ENCODE measurements at places on chromosomes 1 and 21.

- DNase-seq, result no peak
Measured at GRCh38 chr1:91876040-91876470, 9.9 kb downstream of the TGFBR3 start.

- no peak for DNase-seq
Measured at GRCh38 chr1:119361205-119361604, 7.4 kb upstream of the HAO2 start.

- DNase-seq, result no peak
Measured at GRCh38 chr1:198540580-198540979, at the start of gene ATP6V1G3. Gene ATP6V1G3 (minus strand): TSS chr1:198540680. CDS start chr1:198540650, 30 bp downstream.

DNA sequence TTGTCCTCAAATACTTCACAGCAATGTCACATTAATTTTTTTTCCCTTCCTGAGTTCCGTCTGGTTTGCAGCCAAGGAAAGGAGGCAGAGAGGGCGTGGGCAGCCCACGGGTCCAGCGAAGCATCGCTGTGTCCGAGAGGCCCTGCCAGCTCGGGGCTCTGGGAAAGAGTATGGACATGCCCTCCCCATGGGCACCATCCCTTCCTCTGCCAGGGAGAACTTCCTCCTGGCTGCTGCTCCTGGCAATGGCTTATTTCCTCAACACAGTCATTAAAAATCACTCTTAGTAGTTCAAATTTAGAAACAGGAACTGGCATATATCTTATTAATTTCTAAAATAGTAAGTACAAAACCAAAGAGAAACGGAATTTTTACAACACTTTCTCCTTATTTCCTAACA, 115.4 kb downstream of the RIPK4 start:
- no peak for DNase-seq

- DNase-seq, result no peak
Measured at GRCh38 chr1:62237361-62237760, 42.7 kb downstream of the L1TD1 start.

DNA sequence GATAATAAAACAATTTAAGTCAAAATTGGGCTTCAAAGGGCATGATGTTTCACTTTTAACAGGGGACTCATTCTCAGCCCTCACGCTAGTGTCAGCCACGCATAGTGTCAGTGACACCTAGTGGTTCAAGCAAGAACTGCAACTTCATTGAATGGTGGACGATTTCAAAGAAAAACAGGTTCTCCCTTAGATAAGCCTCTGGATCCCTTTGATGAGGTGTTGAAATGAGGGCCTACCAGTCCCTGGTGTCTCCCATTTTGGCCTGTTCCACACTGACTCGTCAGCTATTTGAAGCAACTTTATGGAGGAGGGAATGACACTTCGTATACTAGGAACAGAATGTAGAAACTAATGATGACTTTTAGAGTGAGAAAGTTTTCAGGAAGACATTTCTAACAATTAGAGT, 56.2 kb downstream of the FCRL5 start:
- DNase-seq, result peak; percentile 30

DNA sequence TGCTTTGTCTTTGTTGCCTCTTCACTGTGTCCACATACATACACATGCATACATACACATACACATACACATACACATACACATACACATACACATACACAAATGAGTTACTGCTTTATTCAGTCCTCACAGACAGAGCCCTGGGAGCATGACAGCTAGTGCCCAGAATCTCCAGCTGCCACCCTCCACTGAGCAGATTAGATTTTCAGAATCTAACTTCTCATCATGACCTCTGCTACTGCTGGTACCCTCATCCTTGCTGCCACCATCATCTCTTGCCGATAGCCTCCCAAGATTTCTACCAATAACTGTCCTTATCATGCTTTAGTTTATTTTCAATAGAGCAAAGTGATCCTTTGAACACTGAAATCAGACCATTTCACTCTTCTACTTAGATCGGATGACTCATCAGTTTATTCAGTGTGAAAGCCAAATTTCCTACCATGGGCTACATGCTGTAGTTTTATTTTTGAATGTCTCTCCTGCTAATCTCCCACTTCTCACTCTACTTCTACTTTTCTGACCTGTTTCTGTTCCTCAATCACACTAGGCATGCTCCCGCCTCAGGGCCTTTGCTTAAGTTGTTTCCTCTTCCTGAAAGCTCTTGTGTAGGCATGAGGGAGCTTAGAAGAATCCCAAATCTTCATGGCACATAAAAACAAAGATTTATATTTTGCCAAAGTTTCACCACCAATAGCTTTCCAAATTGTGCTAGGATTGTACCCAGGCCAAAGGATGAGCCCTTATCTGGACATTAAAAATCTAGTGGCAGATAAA, 43.0 kb downstream of the ATP6V1G3 start:
- no peak for DNase-seq

- DNase-seq, result no peak
Measured at GRCh38 chr1:119623678-119624077, 24.4 kb downstream of the ZNF697 start.

- DNase-seq, result no peak
Measured at GRCh38 chr1:164648636-164649035, 89.7 kb downstream of the PBX1 start.

GRCh38 chr1:220526294-220526693, 1.6 kb upstream of the MARK1 start:
- no peak for DNase-seq

- no peak for DNase-seq
Measured at GRCh38 chr21:45299026-45299863, 11.6 kb upstream of the POFUT2 start.

- DNase-seq, result no peak
Measured at GRCh38 chr21:33817663-33818451, 97.7 kb downstream of the ATP5PO start.

DNA sequence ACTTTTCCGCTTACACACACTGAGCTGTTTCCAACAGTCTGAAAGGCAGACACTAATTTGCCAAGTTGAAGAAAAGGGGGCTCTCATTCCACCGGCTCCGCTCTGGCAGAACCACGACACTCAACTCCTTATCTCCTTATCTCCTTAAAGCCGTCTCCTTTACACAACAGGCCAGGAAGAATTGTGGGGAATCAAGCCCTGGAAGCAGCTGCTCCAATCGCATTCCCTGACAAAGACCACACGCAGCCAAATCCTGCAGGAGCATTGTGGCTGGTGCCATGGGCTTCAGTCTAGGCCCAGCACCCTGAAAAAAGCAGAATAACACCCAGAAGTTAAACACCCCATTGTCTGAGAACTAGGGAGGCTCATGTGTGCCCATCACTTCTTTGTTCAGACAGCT, 24.1 kb downstream of the SUSD4 start:
- DNase-seq, result no peak

GRCh38 chr21:43193651-43194302, 25.0 kb downstream of the CRYAA start:
- no peak for DNase-seq

- DNase-seq, result no peak
Measured at GRCh38 chr1:200535605-200536004, 84.9 kb downstream of the KIF14 start.

DNA sequence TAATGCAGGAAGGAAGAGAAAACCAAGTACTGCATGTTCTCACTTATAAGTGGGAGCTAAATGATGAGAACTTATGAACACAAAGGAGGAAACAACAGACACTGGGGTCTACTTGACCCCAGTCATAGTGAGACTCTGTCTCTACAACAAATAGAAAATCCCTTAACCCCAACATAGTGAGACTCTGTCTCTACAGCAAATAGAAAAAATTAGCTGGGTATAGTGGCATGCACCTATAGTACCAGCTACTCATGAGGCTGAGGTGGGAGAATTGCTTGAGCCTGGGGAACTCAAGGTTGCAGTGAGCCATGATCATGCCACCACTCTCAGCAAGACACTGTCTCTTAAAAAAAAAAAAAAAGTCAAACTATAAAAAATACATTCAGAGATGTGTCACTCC, 42.7 kb downstream of the GIPC2 start:
- no peak for DNase-seq

GRCh38 chr1:55073187-55073916, 34.0 kb downstream of the PCSK9 start:
- no peak for DNase-seq

- no peak for DNase-seq
Measured at GRCh38 chr1:170567214-170567613, 35.2 kb downstream of the GORAB start.

DNA sequence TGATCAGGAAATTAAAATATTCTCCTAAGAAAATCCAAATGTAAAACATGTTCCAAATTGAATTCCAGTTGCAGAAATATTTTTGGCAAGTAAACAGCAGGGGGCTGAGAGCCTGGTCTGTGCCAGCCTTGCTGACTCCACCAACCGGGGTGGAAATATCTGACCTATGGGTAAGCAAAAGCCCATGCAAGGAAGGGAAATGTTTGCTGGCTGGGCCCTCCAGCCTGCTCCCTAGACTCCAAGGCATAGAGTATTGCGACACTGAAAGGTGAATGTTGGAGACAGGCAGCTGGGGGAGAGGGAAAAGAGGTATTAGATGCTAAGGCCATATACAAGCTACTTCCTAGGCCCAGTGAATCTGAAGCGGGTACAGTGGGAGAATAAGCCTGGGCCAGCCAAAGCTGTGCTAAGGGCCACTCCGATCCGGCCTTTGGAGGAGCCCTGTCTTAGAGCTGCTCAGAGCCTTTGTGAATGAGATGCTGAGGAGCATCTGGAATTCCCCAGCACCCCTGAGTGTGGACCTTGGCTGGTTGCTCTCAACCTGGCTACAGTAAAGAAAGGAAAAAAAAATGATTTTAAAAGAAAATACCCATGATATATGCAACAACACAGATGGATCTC, 24.9 kb upstream of the ATP1B1 start:
- DNase-seq, result no peak
